ENCODE measurements at places on chromosomes 13 and 19. TPM values are rescaled to one million over a fixed set of nuclear protein-coding genes. Genes with fewer than 3 reads are reported as not detected.

DNA sequence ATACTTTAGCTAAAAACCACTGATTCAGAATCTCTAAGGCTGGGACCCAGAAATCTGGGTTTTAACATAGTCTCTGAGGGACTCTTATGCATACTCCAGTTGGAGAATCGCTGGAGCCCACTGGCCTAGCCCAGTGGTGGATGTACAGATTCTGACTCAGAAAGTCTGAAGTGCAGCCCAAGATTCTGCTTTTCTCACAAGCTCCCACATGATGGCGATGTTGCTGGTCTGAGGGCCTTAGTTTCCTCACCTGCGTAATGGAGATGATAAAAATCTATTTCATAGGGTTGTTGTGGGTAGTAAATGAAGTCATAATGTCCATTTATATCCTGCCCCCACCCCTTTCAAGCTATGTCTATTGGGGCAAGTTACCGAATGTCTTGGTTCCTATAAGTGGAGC lies 7.7 kb upstream of the CDADC1 start:
- DNase-seq: no peak

GRCh38 chr19:8462571-8462970 lies 17.8 kb downstream of the HNRNPM start:
- DNase-seq: no peak

GRCh38 chr19:47032171-47032811 lies 12.7 kb downstream of the NPAS1 start:
- DNase-seq: peak; percentile 52

DNA sequence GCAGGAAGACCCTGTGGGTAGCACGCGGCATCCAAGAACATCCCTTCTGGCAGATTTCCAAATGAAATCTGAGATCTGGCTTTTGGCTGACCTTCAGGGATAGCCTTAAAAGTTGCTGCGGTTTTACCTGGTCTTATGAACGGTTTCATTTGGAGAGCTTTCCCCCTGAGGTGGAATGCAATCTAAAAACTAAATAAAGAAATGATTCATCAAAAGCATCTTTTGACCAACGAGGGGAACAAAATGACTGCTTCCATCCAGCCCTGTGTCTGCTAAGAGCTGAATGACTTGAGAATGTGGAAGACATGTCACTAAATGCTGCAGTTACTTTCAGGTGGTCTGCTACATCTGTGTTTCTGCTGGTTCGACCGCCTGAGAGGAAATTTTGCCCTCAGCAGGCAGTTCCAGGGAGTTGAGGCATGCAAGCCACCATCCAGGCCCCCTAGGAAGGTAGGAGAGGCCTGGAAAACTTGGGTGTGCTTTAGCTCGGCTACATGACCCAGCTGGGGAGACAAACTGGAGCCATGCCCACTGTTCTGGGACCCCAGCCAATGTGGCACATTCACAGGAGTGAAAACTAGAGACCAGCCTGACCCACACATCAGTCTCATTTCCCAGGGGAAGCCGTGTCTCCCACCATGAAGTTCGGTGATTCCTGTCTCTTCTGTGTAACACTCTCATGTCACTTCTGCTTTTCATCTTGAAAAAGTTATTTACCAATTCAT lies 175.1 kb upstream of the KL start:
- DNase-seq: no peak

GRCh38 chr13:110244071-110244830 lies 62.7 kb downstream of the COL4A1 start:
- no peak for DNase-seq

GRCh38 chr19:51690454-51691073 lies 2.6 kb upstream of the SPACA6 start:
- DNase-seq: peak; percentile 30

- no peak for DNase-seq
These were observed 4.2 kb downstream of the PGPEP1 start for GRCh38 chr19:18344582-18344950.

- DNase-seq: no peak
These were observed 102.9 kb downstream of the TEX26 start for GRCh38 chr13:31035185-31035965.

GRCh38 chr13:40706439-40706838 lies 40.0 kb upstream of the FOXO1 start:
- DNase-seq: no peak

GRCh38 chr13:79531542-79532254 lies 50.7 kb downstream of the NDFIP2 start:
- no peak for DNase-seq

- DNase-seq: no peak
These were observed 12.1 kb downstream of the MIR17HG start for GRCh38 chr13:91359631-91360030.

DNA sequence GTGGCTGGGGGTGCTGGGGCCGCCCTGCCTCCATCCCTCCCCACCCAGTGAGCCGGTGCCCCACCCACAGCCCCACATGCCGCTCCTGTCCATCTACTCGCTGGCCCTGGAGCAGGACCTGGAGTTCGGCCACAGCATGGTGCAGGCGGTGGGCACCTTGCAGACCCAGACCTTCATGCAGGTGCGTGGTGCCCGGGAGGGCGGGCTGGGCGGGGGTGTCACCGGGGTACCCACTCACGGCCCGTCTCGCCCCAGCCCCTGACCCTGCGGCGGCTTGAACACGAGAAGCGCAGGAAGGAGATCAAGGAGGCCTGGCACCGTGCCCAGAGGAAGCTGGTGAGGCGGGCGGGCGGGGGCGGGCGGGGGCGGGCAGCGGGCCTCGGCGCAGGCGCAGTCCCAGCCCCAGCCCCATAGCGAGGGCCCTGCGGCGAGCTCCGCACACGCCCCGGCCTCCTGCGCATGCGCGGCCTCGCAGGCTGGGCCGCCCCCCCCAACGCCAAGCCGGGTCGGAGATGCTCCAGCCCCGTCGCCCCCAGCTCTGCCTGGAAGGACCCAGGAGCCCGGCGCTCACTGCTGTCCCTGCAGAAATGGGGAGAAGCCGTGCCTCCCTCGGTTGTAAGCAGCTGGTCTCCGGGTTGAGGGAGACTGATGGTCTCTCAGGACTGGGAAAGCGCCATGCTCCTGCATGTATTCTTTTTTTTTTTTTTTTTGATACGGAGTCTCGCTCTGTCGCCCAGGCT lies 7.7 kb downstream of the ARHGAP45 start:
- DNase-seq: peak; percentile 80

GRCh38 chr19:13033819-13034611 lies 38.7 kb downstream of the NFIX start:
- peak; percentile 34 for DNase-seq

DNA sequence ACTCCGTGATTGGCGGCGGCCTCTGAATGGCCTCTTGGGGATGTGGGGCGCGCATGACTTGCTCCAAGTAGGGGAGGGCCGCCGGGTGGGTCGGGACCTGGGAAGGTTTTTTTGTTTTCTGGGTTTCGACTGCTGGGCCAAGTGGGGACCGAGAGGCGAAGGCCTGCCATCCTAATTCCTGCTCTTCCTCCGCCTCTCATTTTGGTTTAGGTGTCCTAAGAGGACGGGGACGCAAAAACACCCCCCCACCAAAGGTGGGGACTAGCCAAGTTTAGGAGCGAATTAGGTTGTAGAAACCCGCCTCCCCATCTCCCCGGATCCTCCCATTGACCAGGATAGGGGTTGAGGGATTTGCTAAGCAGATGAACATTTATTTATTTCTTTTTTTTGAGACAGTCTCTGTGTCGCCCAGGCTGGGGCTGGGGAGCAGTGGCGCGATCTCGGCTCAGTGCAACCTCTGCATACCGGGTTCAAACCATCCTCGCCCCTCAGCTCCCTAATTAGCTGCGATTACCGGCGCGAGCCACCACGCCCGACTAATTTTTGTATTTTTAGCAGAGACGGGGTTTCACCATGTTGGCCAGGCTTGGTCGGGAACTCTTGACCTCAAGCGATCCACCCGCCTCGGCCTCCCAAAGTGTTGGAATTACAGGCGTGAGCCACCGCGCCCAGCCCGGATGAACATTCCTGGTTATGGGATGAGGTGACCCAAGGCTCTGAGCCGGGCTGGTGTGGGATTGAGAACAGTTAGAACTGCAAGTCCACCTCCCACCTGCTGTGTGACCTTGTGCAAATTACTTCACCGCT lies 838 bp downstream of the PPP2R1A start:
- no peak for DNase-seq

DNA sequence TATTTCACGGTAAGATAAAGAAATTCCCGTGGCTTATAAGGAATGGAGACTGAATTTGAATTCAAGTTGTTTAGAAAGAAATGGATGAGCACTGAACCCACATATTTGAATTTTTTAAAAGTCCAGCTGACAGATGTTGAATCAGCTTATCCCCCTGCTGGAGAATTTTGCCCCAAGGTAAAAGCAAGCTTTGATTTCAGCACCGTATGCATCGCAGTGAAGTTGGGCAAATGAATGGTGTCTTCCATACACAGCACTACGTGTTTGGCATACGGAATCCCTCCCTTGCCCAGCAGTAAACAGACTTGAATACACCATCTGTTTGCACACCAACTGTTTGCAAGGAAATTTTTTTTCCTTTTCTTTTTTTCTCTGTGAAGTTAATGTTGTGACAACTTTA lies 77.5 kb upstream of the PEG3 start:
- DNase-seq: no peak

GRCh38 chr13:73169971-73170370 lies 111.2 kb downstream of the KLF5 start:
- DNase-seq: no peak

- no peak for DNase-seq
These were observed 661.0 kb upstream of the MIR17HG start for GRCh38 chr13:90686442-90686841.

GRCh38 chr13:32537580-32538142 lies 934 bp downstream of the N4BP2L2 start:
- DNase-seq: no peak

PSG11 gene
- polyA plus RNA-seq: not detected

RAP2A gene
- 2.0 TPM for polyA plus RNA-seq

PSG1 gene
- not detected for polyA plus RNA-seq

NUDT19 gene
- polyA plus RNA-seq: 2.1 TPM

TMEM238 gene
- polyA plus RNA-seq: 0.29 TPM

CCDC97 gene
- 19.8 TPM for polyA plus RNA-seq
